Stimulated activated CD8-positive, alpha-beta memory T cell treated with anti-CD3 and anti-CD28 coated beads, Interleukin-7, amount 100 ng/mL, for 1 hour (primary cell): ENCODE measurements at places on chromosomes 1 and 21.

- no peak for DNase-seq
Measured at GRCh38 chr1:46190539-46190938, 7.7 kb downstream of the POMGNT1 start.

- DNase-seq: no peak
Measured at GRCh38 chr1:15702722-15703550, 18.8 kb downstream of the PLEKHM2 start.

- no peak for DNase-seq
Measured at GRCh38 chr1:108504447-108504846, 54.3 kb downstream of the NBPF6 start.

- DNase-seq: no peak
Measured at GRCh38 chr21:28256420-28256831, 736.3 kb downstream of the LTN1 start.

GRCh38 chr1:185365951-185366350, 48.9 kb upstream of the IVNS1ABP start:
- DNase-seq: no peak

- DNase-seq: no peak
Measured at GRCh38 chr1:46687921-46688509, 16.4 kb downstream of the TEX38 start.
